ENCODE measurements at places on chromosomes 6 and 20.
A peak's percentile ranks its signal among the peaks of the same experiment; 100 is the strongest.

- peak; percentile 100 for DNase-seq
Measured at GRCh38 chr6:11770546-11771466, 7.8 kb downstream of the ADTRP start.

DNA sequence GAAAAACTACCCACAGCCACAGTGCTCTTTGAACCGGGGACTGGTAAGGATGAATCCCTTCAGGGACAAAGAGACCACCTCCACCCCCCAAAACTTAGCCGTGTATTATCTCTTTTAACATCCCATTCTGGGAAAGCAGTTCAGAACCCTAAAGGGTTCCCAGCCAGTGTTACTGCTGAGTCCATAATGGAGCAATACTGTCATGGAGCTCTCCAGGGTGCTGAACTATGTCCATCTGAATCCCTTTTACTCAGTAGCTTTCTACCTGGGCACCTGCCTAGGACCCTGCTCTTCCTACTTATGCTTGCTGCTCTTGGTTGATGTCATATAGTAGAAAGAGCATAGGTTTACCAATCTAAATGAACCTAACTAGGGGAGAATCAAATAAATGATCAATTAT is 22.3 kb upstream of the SAYSD1 start:
- DNase-seq, result peak; percentile 41

GRCh38 chr6:11514672-11515071 is 22.9 kb upstream of the TMEM170B start:
- no peak for DNase-seq

- no peak for DNase-seq
Measured at GRCh38 chr6:40881501-40881900, 157.5 kb downstream of the UNC5CL start.

- no peak for DNase-seq
Measured at GRCh38 chr6:137698636-137699030, 168.4 kb upstream of the TNFAIP3 start.

DNA sequence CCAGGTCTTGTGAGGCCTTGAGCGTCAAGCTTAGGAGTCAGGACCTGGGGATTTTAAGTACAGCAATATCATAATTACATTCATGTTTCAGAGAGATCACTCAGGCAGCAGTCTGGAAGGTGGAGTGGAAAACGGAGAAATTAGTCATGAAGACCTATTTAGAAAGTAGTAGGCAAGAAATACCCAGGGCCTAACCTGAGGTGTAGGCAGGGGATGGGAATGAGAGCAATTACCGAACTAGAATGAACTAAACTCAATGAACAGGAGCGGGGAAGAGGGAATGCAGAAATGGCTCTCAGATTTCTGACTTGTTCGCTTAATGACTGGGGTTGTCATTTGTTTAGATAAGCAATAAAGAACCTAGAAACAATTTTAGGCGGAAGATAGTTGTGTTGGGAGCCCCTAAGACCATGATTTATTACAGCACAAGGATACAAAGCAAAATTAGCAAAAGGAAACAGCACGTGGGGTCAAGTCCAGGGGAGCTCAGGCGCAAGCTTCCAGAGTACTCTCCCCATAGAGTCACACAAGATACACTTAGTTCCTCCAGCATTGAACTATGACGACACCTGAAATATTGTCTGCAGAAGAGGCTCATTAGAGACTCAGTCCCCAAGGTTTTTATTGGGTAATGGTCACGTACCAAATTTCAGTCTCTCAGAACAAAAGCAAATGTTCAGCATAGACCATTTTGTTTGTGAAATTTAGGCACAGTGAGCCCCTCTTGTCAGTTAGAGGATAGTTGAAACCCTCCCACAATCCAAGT is 178.8 kb upstream of the AKAP12 start:
- DNase-seq, result no peak

DNA sequence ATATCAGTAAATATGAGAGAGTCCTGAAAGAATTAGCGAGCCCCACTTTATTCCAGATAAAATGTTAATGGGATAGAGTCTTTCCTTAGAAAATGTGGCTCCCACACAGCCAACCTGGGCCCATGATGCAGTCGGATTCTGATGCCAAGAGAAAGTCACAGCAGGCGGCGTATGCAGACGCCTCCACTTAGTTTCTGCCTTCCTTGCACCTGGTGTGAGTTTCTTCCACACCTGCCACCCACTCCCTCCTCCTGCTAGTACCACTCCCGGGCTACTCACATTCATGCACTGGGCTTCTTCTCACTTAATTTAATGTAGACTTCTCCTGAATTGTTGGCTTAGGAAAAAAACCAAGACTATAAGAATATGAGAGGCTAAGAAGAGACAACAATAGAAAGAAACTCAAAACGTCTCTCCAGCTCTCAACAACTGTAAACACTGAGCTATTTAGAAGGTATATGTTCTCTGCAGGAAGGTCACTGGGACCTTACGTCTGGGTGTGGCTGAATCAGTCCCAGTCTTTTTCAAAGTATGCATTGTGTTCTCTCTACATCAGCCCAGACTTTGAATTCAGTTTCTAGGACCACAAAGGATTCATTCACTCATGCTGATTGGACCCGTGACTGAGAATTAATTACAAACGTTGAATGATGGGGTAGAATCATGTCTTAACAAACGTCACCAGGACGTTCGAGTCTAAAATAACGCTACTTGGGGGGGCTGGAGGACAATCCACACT is 70.4 kb downstream of the GCNT2 start:
- DNase-seq, result no peak

DNA sequence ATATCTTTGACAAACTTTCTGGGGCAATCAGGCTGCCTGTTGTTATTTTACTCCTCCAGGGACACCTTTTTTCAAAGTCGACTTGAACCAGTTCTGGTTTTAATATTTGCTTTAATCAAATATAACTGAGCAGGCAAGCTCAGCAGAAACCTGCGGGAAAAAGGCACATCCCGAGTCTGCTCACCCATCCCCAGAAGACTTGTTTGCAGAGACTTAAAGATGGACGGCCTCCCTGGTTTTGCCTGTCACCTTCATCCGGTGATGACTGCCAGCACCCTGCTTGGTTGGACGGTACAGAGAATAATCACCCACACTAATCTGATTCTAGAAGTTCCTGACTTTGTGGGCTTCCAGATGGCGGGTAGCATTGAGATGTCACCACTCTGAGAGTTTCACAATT is 36.8 kb downstream of the PPP1R3G start:
- no peak for DNase-seq

GRCh38 chr20:34997131-34997561 is 41.5 kb downstream of the MYH7B start:
- DNase-seq, result peak; percentile 29

DNA sequence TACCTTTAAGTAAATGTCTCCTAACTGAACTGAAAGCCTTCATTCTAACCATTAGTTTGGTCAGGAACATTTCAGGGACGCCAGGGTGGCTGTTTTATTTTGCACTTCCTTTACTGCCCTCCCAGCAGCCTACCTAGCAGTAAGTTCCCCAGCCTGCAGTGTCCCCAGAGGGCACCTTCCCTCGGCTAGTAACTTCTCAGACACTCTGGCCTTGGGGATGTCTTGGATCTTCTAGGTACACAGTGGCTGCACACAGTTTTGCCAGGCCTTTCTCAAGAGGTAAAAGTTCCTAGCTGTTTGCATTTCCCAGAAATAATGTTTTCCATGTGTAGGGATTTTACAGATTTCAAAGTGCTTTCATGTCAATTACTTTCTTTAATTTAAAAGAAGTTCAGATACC is 378 bp upstream of the LAMA2 start:
- no peak for DNase-seq

DNA sequence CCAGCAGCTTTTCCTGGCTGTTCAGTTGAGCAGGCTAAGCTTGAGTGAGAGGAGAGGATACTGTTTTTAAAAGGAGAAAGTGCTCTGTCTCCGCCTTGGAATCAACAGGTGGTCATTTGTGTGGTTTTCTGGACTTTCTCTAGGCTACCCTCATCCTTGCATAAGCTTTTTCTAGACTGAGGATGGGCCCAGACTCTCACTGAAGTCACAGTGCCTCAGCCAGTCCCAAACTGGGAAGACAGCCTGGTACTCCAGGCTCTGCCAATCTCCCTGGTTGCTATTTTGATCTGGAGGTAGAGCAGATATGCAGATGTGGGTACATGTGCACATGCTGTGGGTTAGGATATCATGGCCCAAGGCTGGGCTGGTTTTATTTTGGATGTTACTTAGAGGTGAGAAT is 7.0 kb downstream of the SCUBE3 start:
- no peak for DNase-seq

GRCh38 chr20:57952136-57952535 is 242.3 kb upstream of the PMEPA1 start:
- no peak for DNase-seq

- DNase-seq, result no peak
Measured at GRCh38 chr6:10719964-10720264, 3.0 kb upstream of the TMEM14C start.

DNA sequence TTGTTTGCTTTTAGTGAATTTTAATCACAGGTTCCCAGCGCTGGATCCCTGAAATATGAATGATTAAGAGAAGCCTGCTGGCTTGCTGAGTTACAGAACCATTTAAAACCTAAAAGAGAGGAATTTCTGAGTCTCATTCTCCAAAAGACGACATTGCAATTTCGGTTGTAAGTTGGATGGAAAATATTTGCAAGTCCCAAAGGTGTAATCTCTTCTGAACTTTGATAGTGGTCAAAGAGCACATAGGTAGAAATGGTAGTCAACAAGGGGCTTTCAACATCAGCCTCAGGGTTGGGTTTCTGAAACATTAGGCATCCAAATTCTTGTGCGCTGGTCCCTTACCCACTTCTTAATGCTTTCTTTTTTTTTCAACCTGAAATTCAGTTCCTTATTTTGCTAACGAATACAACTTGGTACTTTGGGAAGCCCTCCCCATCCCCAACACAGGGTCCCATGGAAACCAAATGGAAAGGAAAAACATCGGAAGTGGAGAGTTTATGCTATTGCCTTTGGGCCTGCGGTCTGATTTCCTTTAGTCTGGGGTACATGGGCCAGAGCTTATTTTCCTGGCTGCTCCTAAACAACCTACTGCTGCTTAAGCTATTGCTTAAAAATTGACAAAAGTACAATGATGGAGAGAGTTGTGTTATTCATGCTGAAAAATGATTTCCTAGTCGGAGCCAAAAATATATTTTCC is 117.0 kb upstream of the KCNK16 start:
- no peak for DNase-seq

DNA sequence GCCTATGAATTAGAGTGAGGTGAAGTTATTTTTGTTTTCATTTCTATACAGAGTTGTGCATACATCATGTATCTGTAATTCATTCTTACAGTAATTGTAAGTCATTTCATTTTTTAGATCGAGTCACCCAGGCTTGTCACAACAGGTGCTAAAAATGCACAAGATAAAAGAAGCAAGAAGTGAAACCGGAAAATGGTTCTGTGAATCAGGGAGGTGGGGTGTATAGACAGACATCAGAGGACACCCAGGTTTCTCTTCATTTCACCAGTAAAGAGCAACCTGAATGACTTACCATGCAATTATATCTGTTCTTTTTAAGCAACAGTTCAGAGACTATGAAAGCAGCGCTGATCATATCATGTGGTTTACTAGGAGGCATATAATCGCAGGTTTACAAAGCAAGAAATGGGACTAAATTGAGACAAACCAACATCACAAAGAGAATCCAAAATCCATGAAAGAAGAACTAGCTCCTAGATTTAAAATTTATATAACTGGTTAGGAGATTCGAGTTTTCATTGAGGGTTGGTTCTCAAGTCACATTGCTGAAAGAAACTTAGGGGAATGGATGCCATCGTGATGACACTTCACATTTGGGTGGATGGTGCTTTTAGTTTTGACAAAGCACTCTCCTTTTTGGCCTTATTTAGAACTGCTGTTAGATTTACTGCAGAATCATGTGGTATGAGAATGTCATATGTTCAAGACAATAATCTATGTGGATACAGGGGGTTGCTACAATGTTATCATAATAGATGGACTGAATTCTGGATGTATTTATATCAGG is 27.9 kb upstream of the TBC1D7 start:
- DNase-seq, result no peak

DNA sequence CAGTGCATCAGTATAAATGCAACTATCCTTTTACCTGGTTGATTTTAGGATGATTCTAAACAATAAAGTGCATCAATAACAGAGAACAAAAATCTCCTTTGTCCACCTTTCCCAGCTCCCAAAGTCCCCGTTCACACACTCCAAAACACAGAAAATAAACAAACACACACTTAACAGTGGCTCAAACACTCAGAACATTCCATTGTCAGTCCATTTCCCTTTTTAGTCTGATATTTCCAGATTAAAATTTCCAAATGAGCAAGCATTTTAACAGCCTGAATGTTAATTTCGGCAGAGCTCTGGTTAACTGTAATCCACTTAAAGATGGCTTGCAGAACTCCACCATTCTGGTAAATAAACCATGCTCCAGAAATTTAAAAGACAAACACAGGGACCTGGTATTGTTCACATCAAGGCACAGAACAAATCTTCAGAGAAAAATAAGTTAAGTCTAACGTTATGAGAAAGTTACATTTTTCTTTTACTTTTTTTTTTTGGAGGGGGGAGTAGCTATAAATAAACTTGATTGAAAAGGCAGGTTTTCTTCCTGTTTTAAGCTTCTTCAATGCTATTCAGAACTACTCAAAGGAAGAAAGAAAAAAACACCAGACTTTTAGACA is 100.8 kb downstream of the DST start:
- DNase-seq, result no peak

DNA sequence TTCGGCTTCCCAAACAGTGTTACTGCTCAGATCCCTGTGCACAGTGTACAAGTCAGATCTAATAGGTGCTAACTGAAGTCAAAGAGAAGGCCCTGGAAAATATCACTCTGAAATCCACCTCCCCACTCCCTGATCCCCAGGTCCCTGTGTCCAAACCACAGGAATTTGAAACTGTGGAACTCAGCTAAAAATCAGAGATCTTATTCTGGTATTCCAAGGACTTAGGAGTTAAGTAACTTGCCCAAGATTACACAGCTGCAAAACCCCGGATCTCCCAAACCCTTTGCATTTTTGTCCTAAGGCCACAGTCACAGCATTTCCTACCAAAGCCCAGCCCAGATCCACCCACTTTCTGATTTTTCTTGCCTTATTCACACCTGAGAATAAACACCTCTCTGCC is 32.3 kb upstream of the SLC23A2 start:
- DNase-seq, result no peak

- DNase-seq, result no peak
Measured at GRCh38 chr6:144315981-144316861, 31.1 kb downstream of the UTRN start.

GRCh38 chr6:33720998-33721397 is 9.5 kb upstream of the UQCC2 start:
- DNase-seq, result no peak
